NCI-H2171 treated with DMSO at 0.1 percent for 48 hours (cell line): ENCODE measurements at places on chromosomes 1 and 21.

- no peak for DNase-seq
Observed at GRCh38 chr1:235246022-235246948, 81.7 kb downstream of the ARID4B start.

DNA sequence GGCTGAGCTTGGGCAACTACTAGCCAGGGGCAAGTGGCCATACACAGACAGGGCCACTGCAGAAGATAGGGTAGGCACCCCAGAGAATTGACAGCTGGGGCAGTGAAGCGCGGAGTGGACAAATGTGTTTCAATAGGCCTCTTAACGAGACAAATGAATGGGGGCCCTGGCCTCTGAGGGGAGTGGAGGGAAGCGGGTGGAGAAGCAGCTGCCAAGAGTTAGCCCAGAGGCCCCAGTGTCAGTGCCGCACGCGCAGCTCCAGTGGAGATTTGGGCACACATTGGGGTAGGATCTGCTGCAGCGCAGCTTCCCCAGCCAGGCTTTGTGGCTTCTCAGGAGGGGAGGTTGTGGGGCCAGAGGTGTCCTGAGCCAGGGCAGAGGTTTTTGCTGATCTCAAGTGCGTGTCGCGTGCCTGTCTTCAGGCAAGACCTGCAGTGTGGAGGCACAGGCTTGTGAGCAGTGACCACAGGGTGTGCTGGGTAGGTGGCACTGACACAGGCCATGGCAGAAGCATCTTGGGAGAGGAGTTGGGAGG is 16.9 kb downstream of the PTPRF start:
- no peak for DNase-seq

- no peak for DNase-seq
Observed at GRCh38 chr1:109067883-109068282, 7.9 kb downstream of the TAF13 start.

DNA sequence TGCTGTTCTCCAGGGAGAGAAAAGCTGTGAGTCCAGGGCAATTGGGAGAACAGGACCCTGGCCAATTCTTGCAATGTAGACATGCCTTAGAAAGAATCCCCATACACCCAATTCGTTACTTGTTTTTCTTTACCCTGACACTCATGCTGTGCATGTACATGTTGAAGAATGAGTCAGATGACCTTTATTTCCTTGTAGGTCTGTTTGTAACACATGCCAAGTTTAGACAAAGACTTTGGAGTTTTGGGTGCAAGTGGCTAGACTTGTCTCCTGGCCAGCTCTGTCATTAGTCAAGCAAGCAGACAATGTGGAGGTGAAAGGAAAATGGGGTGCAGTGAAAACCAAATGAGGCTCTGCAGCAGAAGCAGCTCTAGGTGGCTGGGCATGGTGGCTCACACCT is 38.1 kb downstream of the GNPAT start:
- DNase-seq = no peak

- DNase-seq = no peak
Observed at GRCh38 chr21:16388911-16389560, 659.3 kb downstream of the USP25 start.

DNA sequence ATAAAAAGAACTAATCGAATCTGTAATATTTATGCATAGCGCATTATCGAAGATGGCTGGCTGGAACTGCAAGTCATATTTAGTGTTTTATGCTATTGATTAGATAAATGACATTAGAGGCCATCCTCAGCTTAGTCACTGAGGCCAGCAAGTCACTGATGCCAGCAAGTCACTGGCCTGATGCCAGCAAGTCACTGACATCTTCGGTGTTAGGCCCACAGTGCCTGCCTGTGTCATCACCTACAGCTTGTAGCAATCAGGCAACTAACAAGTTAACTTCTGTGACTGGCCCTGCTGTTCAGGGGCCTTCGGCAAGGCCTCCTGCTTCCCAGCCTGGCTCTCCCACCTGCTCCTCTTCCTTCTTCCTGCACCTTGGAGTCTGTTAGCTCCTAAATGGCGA is 65.6 kb upstream of the SCCPDH start:
- DNase-seq = no peak

DNA sequence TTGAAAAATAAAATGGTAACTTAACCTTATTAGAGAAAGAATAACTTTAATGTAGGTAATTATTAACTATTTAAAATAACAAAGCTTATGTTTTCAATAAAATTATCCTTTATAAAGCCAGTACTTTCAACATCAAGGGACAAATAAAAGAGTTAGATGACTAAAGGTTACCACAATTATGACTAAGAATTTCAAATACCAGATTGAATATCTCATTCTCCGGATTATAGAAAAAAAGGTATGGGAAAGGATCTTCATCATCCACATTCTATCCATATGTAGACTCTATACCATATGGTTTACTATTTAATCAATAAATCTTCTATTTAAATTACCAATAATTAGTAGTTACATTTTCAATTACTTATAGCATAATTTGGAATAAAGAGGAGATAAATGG is 62.8 kb downstream of the TOR3A start:
- DNase-seq = no peak

GRCh38 chr1:29318724-29319123 is 82.4 kb downstream of the PTPRU start:
- no peak for DNase-seq

- DNase-seq = no peak
Observed at GRCh38 chr1:117697220-117697781, 91.5 kb downstream of the TENT5C start.

DNA sequence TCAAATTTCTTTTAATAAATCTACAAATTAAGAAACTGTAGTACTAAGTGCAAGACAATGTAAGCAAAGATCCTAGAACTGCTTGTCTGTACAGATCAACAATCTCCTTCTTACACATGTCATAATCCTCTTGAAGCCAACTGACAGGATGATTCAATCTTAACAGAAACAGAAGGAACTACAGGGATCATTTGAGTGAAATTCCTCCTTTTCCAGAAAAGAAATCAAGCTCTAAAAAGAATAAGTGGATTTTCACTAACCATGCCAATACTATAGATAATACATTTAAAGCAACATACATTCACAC is 53.2 kb downstream of the RAB3GAP2 start:
- no peak for DNase-seq

GRCh38 chr1:4367230-4367777 is 287.1 kb upstream of the AJAP1 start:
- DNase-seq = peak; percentile 56
